ENCODE measurements at places on chromosomes 6 and 20. TPM values are rescaled to one million over a fixed set of nuclear protein-coding genes. Genes with fewer than 3 reads are reported as not detected.

DNA sequence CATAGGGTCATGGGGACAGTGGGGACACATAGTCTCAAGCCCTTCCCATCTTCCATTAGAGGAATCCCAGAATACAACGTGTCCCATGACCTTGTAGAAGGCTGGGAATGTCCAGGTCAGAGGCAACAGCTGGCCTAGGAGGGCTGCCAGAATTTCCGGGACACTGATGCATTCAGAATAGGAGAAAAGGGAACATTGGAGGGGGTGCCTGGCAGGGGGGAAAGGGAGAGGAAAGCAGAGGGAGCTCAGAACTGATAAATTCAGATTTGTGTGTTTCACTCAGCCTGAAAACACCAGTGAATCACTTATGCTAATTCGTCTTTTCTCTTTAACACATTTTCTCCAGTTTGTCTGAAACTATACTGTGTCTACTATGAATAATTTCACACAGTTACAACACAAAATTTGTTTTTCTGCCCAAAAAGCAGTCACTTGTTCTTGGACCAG lies 35.5 kb upstream of the BMP2 start:
- no peak for DNase-seq

- DNase-seq: no peak
These were observed 107.3 kb upstream of the OLIG3 start for GRCh38 chr6:137601471-137601870.

GRCh38 chr6:43900916-43901732 lies 131.1 kb downstream of the VEGFA start:
- no peak for DNase-seq

- no peak for DNase-seq
These were observed 373.8 kb upstream of the MMS22L start for GRCh38 chr6:97656706-97657350.

SLC22A7 gene
- not detected for total RNA-seq

CDSN gene
- not detected for total RNA-seq
